ENCODE measurements at places on chromosomes 1 and 21. TPM values are rescaled to one million over a fixed set of nuclear protein-coding genes. Genes with fewer than 3 reads are reported as not detected.
A peak's percentile ranks its signal among the peaks of the same experiment; 100 is the strongest.

The LCE1E gene
- total RNA-seq = not detected

The GLIS1 gene
- total RNA-seq = 1.6 TPM

The COL8A2 gene
- 11.0 TPM for total RNA-seq

DNA sequence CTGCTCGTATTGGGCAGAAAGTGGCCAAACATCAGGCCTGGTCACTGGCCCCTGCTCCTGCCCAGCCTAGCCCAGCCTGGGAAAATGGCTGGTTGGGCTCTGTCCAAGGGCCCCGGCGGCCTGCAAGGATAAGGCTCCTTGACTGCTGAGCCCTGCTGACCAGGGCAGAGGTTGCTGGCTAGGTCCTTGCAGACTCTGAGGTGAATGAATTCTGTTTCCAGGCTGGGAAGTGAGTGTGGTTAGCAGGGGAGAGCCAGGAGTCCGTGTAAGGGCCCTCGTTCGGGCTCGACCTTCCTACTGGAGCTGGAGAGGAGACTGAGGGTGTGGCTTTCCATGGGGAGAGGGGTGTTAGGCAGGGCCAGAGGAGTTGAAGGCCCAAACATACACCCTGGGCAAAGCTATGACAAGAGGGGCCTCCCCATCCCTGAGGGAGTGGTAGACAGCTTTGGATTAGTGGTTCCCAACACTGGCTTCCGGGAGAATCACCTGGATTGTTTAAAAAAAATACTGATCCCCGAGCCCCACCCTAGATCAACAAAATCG is 20.6 kb downstream of the CSF1 start:
- peak; percentile 70 for DNase-seq

DNA sequence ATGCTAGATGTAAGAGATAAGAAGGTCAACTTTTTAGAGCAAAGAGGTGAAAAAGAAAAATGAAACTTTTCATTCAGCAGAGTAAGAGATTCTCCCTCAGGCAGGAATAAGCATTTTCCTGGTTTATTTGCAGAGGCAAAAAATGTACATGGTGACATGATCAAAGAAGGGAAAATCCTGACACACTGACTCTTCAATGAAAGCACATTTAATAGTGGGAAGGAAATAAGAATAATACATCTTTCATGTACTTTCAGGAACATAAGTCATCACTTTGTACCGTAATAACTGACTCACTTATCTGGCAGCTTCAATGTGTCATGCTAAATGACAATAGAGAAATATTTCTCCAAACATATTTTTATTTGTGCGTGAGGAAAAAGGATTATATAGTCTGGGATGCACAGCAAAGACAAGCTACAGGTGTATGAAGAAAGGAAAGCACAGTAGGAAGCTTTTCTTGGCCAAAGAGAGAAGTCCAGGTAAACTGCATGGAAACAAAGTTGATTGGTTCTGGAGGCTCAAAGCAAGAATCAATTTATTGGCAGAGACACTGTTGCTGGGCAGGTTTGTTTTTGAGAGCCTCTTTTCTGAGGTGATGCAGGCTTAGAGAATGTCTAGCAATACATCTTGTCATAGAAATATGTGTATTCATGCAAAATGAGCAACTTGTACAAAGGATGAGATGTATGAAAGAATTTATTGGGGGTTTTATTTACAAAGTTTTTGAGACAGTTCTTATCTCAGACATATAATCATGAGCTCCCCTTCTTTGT is 1409.0 kb downstream of the PLA2G4A start:
- DNase-seq = no peak

DNA sequence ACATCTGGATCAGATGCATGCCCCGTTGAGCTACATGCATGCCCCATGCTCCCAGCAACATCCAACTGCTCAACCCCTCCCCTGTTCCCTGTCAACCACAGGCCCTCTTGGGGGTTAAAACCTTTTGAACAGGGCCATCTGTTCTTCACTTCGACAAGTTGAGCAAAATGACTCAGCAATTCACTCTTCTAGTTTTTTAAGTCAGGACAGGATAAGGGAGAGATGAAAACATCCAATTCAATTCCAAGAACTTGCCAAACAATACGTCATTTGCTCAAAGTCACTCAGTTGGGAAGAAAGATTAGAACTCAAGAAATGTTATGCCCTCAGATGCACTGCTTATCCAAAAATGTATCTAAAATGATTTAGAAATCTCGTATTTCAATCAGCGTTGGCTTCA is 46.1 kb upstream of the MTF2 start:
- DNase-seq = peak; percentile 20

DNA sequence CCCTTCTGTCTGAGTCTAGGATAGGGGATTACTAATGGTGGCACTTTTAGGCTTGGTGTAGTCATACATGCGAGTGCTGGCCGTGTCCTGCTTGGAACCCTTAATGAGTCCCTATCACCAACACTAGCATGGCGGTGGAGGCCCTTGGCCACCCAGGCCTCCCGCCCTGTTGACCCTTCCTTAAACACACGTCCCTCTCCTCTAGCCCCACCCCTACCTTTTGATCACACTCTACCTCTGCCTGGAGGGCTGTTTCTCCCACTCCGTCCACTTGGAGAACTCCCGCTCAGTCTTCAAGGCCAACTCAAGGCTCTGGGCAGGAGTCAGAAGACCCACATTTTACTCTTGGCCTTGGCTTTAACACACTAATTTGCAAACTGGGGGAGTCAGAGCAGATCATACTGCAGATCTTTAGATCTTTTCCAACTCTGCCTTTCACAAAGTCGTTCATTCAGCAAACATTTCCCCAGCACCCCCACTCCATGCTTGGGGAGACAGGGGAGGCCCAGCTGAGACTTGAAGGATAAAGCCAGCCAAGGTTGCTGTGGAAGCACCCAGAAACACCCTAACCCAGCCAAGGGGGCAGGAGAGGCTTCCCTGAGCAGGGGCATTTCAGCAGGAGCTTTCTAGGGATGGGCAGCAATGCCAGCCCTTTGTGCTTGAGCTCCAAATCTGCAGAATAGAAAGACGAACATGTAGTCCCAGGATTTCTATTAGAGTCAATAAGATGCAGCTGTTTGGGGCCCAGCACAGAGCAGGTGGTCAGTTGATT is 1.9 kb downstream of the PODN start:
- DNase-seq = no peak

DNA sequence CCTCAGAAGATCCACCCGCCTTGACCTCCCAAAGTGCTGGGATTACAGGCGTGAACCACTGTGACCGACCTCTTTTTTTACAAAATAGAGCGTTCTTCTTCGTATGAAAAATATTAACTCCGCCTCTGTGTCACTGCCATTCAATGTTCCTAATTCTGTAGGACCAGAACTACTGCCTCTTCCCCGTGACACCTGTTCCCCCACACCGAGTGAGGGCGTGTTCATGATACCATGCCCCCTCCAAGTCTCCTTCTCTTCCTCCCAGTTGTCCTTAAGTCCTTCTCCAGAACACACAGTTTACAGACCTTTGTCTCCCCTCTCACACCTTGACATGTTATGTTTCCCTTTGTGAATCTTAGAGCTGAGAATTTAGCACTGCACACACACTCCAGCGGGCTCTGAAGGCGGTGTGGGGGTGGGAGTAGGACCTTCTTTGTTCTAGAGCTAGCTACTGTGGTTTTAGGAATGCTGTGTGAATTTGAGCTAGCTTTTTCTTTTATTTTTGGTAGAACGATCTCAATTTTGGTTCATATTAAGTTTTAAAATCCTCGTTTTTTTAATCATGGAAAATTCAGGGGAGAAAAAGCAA is 82.4 kb upstream of the LPGAT1 start:
- DNase-seq = no peak

DNA sequence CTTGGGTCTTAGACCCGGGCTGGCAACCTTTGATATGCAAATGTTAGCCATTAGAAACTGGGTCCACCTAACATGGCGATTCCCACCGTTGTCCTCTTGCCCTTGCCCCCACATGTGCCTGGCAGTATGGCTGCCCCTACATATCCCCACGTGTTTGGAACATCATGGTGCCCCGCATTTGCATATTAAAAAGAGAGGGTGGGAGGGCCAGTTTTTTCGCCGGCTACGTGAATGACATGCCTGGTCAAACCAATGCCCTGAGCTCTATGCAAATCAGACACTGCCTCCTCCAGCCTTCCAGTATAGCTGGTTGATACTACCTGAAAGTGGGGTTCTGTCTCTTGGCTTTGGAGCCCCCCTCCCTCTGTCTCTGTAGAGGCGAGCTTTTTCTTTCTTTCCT is 133.0 kb downstream of the CDC42BPA start:
- DNase-seq = no peak

- DNase-seq = no peak
Observed at GRCh38 chr1:30437059-30437576, 286.3 kb downstream of the MATN1 start.
